ENCODE measurements at places on chromosomes 4 and X.

- no peak for DNase-seq
Measured at GRCh38 chr4:157576671-157577217, 356.2 kb downstream of the GRIA2 start.

DNA sequence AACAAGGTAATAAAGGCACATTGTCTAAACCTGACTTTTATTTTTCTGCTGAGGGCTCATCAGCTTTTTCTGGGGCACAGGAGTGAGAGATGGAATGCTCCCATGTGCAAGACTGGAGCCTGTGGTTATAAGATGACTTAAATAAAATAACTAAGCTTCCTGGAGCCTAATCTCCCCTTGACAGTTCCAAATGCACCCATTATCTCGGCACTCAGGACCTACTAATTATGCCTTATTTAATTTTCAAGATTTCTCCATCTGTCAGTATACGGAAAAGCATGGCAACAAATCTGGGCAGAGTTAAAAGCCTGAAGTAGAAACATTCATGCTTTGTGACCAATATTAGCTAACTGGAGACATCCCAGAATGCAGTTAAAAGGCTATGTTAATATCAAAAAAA lies 416.7 kb upstream of the TEX13C start:
- DNase-seq = no peak

GRCh38 chrX:84224741-84225140 lies 36.7 kb upstream of the RPS6KA6 start:
- no peak for DNase-seq

DNA sequence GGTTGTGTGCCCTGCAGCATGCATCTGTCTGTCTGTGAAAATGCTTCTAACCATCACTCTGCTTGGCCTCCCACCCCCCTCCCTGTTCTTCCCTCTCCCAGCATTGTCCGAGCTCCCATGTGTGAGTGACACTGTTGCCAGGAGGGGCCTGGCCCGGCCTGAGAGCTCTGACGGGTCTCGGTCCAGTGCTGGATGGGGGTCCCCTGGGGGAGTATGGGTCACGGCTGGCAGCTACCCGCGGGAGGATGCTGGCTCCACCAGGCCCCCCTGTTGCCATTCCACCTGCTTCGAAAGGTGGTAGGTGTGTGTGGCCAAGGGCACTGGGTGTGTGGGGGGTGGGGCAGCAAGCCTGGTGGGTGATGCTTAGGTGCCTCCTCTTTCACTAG lies 3.6 kb downstream of the NLGN3 start:
- no peak for DNase-seq

GRCh38 chr4:152528060-152528459 lies 7.8 kb downstream of the FBXW7 start:
- no peak for DNase-seq

- no peak for DNase-seq
Measured at GRCh38 chrX:51825436-51825835, 68.0 kb upstream of the MAGED1 start.

- DNase-seq = no peak
Measured at GRCh38 chr4:128130621-128131020, 69.5 kb downstream of the LARP1B start.
